ENCODE measurements at places on chromosomes 6 and 20. TPM values are rescaled to one million over a fixed set of nuclear protein-coding genes. Genes with fewer than 3 reads are reported as not detected.

DNA sequence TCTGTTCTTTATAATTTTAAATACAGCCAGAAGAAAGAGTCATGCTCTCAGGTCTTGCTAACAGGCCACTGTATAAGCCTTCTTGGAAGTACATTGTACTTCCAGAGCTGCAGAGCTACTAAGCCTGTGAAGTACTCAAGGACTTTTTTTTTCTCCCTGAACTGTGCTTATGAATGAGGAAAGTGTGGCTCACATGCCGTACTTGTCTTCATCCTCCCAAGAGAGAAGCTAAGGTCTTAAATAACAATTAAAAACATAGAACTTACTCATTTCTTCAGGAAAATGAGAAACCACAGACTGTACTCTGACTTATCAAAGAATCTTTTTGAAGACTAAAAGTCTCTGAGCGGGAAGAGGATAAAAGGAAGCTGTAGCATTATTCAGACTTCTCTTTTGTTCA, 218.3 kb downstream of the HTR1B start:
- DNase-seq: no peak

- no peak for DNase-seq
Measured at GRCh38 chr6:35363293-35363750, 21.0 kb downstream of the PPARD start.

GRCh38 chr20:39627765-39628164, 665.6 kb downstream of the DHX35 start:
- DNase-seq: no peak

DNA sequence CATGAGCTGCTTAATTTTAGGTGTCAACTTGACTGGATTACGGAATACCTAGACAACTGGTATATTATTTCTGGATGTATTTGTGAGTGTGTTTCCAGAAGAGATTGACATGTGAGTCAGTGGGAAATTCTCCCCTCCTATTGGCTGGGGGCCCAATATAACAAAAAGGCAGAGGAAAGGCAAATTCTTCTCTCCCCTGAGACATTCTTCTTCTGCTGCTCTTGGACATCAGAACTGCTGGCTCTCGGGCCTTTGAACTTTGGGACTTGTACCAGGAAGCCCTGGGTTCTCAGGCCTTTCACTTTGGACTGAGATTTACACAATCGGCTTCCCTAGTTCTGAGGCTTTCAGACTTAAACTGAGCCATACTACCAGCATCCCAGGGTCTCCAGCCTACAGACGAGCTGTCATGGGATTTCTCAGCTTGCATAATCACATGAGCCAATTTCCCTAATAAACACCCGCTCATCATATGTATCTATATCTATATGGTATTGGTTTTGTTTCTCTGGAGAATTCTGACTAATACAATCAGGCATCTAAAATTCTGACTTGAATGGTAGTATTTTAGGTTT, 7.6 kb upstream of the BTN3A3 start:
- no peak for DNase-seq

DNA sequence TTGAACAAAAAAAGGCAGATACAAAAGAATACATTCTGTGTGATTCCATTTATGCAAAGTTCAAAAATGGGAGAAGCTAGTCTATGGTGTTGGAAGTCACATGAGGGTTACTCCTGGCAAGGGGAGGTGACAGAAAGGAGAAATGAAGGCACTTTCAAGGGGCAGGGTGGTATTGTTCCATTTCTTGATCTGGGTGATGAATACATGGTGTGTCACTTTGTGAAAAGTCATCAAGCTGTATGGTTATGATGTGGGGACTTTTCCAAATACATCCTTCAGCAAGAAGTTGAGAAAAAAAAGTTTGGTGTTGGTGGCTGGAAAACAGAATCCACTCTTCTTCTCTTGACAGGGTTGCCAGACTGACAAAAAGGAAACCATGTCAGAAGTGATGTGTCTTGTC, 60.6 kb upstream of the MDGA1 start:
- no peak for DNase-seq

The SUMO4 gene
- total RNA-seq: 7.8 TPM

GRCh38 chr6:47917202-47917601, 135.4 kb downstream of the OPN5 start:
- DNase-seq: no peak

The WFDC12 gene
- not detected for total RNA-seq

The CCDC170 gene
- 9.8 TPM for total RNA-seq
